ENCODE measurements at places on chromosomes 1 and 21. TPM values are rescaled to one million over a fixed set of nuclear protein-coding genes. Genes with fewer than 3 reads are reported as not detected.

DNA sequence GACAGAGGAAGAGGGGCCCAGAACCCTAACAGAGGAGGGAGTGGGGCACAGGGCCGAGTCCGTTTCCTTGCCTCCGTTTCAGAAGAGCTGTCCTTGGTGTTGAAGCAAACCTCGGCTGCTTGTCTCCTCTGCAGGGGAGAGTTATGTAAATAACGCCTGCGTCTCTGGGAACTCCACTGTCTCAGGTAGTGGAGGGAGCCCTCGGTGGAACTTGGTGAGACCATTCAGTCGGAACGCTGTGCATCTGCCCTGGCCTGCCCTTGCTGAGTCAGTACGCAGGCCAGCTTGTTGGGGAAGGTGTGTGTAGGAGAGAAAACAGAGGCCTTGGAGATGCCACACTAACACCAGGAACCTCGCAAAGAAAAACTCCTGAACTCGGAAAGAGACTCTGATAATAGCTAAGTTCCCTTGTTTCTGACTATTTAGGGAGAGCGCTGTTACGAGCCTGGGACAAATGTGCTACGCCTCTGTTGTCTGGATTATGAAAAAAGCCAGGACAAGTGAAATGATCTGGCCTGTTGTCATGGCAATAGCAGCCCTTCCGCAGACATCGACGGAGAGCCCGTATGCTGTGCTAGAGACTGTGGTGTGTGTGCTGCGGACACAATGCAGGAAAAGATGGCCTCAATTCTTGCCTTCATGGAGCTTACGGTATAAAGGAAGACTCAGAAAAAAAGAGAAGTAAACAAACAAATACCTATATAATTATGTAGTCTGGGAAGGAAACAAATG, 94.6 kb upstream of the AKT3 start:
- H3K27ac ChIP-seq = no peak overlapping the region
- H3K4me1 ChIP-seq = no peaks in the 10 kb centered on the region
- H3K36me3 ChIP-seq = no peaks in the 10 kb centered on the region
- no peak overlapping the region for H3K4me3 ChIP-seq
- no peak for DNase-seq
- no peaks in the 10 kb centered on the region for H3K27me3 ChIP-seq

- H3K4me3 ChIP-seq = no peak overlapping the region
- H3K27ac ChIP-seq = no peak overlapping the region
- no peak for DNase-seq
- H3K27me3 ChIP-seq = no peaks in the 10 kb centered on the region
These were observed 9.9 kb upstream of the CD48 start for GRCh38 chr1:160721473-160721872.

DNA sequence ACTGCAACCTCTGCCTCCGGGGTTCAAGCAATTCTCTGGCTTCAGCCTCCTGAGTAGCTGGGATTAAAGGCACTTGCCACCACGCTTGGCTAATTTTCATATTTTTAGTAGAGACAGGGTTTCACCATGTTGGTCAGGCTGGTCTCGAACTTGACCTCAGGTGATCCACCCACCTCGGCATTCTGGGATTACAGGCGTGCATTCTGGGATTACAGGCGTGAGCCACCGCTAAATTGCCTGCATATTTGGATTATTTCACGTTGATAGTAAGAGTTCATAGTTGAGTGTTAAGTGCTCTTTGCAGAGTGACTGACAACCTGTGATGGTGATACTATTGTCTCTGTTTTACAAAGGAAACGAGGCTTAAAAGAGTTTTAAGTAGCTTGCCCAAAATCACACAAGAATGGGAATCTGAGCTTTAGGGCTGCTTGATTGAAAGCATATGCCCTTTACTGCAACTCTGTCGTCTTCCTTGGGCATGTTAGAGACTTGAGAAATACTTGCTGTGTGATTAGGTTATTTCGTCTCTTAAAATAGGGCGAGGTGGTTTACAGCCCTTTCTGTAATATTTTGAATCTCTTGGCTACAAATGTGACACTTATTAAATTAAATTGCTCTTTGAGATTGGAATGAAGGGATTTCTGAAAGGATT, 12.4 kb downstream of the CDC42 start:
- no peak for DNase-seq
- H3K36me3 ChIP-seq = no peaks in the 10 kb centered on the region
- no peak overlapping the region for H3K27ac ChIP-seq
- H3K27me3 ChIP-seq = no peaks in the 10 kb centered on the region
- H3K4me3 ChIP-seq = no peak overlapping the region

- no peak overlapping the region for H3K27ac ChIP-seq
- no peak overlapping the region for H3K4me3 ChIP-seq
- H3K36me3 ChIP-seq = no peaks in the 10 kb centered on the region
- no peaks in the 10 kb centered on the region for H3K27me3 ChIP-seq
- no peaks in the 10 kb centered on the region for H3K4me1 ChIP-seq
These were observed 15.8 kb upstream of the DIP2A start for GRCh38 chr21:46442938-46443337.

- no peak for DNase-seq
- no peak overlapping the region for H3K27ac ChIP-seq
- H3K36me3 ChIP-seq = no peaks in the 10 kb centered on the region
- H3K4me1 ChIP-seq = no peaks in the 10 kb centered on the region
- peaks cover 3% of the 10 kb centered on the region for H3K27me3 ChIP-seq
These were observed 130.5 kb downstream of the PPIAL4G start for GRCh38 chr1:148352470-148353053.

GRCh38 chr1:21293537-21294265, 3.4 kb upstream of the ECE1 start:
- no peaks in the 10 kb centered on the region for H3K36me3 ChIP-seq
- H3K27ac ChIP-seq = no peak overlapping the region
- DNase-seq = no peak
- no peaks in the 10 kb centered on the region for H3K4me1 ChIP-seq
- no peak overlapping the region for H3K4me3 ChIP-seq

Gene KCNQ4
- total RNA-seq = 1.8 TPM

DNA sequence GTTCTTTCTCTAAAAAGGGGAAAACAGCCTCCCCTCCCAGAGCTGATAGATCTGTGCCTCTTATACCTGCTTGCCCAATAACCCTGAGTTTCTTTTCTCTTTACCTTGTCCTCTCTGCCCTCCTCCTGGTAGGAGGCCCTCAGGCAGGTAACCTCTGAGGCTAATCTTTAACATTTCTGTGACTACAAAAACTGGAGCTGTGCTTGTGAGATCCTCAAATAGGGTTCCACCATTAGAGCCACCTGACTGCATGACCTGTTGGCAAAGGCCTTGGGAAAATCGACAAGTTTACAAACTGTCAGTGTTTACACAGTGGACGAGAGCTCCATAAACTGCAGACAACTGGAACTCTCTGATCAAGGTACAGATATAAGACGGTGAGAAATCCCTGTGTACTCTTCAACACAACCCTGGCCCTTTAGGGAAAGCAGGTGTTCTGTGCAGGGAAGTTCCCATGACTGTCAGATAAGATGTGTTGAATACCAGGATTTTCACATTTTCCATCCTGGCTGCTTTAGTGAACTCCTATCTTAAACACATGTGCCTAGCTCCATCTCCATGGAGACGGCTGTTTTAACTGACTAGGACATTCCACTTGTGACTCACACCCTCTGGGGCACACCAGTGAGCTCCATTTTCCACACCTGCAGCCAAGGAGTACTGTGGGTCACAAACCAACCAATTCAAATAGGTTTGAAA, 38.3 kb downstream of the ECE1 start:
- H3K27me3 ChIP-seq = no peaks in the 10 kb centered on the region
- H3K36me3 ChIP-seq = no peaks in the 10 kb centered on the region
- H3K27ac ChIP-seq = peak overlapping the region; percentile 79
- peaks cover 7% of the 10 kb centered on the region for H3K4me1 ChIP-seq
- DNase-seq = peak; percentile 85
- no peak overlapping the region for H3K4me3 ChIP-seq

Gene CD2
- total RNA-seq = 0.57 TPM

GRCh38 chr1:171140956-171141687, 44.0 kb upstream of the FMO2 start:
- H3K36me3 ChIP-seq = no peaks in the 10 kb centered on the region
- peak overlapping the region; percentile 66 for H3K27ac ChIP-seq
- no peak for DNase-seq

- H3K4me3 ChIP-seq = no peak overlapping the region
- H3K27me3 ChIP-seq = no peaks in the 10 kb centered on the region
- no peak overlapping the region for H3K27ac ChIP-seq
- no peak for DNase-seq
- no peaks in the 10 kb centered on the region for H3K36me3 ChIP-seq
These were observed 1498.5 kb upstream of the PRMT6 start for GRCh38 chr1:105558023-105558422.

GRCh38 chr1:2322065-2322571, 69.2 kb downstream of the MORN1 start:
- no peaks in the 10 kb centered on the region for H3K36me3 ChIP-seq
- DNase-seq = no peak
- H3K27ac ChIP-seq = peak overlapping the region; percentile 74
- H3K4me1 ChIP-seq = peaks cover 23% of the 10 kb centered on the region
- peak overlapping the region; percentile 3 for H3K4me3 ChIP-seq

GRCh38 chr1:74266001-74266400, 30.8 kb downstream of the TNNI3K start:
- H3K4me1 ChIP-seq = no peaks in the 10 kb centered on the region
- DNase-seq = no peak
- no peaks in the 10 kb centered on the region for H3K27me3 ChIP-seq
- H3K36me3 ChIP-seq = no peaks in the 10 kb centered on the region

Gene C8A
- total RNA-seq = not detected

Gene COL18A1
- total RNA-seq = 56.2 TPM

Gene GPR37L1
- 0.09 TPM for total RNA-seq

Gene CD84
- total RNA-seq = 1.2 TPM

- DNase-seq = no peak
- H3K4me1 ChIP-seq = peaks cover 8% of the 10 kb centered on the region
- no peak overlapping the region for H3K4me3 ChIP-seq
- H3K27ac ChIP-seq = no peak overlapping the region
These were observed 24.4 kb downstream of the SZRD1 start for GRCh38 chr1:16391411-16391810.

Gene ITGB2
- total RNA-seq = 23.1 TPM

Gene MIXL1
- total RNA-seq = not detected

DNA sequence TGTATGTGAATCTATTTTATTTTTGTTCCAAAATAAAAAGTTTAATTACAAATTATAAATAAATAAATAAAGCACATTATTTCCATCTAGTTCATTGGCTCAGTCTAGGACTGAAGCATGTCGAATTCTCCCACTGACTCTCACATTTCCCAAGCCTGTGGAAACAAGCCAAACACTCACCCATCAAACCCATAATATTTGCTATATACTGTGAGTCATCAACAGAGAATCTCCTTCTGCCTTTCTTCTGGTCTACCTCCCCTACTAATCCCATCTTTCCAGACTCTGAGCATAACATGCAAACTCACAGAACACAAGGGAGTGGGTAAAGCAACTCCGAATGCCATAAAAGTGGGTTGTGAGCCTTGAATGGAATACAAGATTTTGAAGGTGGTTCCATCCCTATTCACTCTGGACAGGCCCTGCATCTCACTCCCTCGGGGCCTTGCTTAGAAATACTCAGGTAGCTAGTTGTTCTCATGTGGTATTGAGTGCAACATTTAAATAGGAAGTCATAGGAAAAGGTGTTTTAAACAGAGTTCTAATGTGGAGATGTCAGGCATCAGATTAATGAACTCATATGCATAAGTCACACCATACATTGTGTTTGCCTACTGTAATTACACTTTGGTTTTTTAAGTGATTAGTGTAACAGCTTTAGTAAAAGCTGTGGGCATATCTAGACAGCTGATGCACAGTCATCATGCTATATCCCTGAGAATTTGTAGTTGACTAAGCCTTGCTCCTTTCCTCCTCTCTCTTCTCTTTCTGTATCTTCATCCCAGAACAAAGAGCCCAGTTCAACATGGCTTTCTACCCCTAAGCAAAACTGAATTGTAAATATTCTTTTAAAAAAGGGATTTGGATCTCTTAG, 47.0 kb downstream of the F5 start:
- H3K36me3 ChIP-seq = no peaks in the 10 kb centered on the region
- H3K27me3 ChIP-seq = no peaks in the 10 kb centered on the region
- H3K4me1 ChIP-seq = no peaks in the 10 kb centered on the region
- no peak overlapping the region for H3K4me3 ChIP-seq
- H3K27ac ChIP-seq = no peak overlapping the region
- DNase-seq = no peak

DNA sequence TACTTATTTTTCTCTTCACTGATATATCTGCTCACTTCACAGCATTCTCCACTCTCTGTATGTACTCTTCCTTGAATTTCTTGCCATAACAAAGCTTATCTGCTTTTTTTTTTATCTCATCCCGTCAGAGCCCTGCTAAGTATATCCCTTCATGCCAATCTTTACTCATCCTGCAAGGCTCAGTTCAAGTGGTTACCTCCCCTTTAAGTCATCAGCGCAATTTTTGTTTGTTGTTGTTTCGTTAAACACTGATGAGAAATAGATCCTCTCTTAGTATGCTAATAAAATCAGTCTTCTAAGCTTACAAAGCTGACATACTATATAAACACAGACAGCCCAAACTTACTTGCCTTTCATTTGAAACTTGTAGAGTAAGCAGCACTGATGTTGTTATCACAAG, 17.8 kb downstream of the COL24A1 start:
- no peak overlapping the region for H3K27ac ChIP-seq
- no peaks in the 10 kb centered on the region for H3K36me3 ChIP-seq
- no peaks in the 10 kb centered on the region for H3K4me1 ChIP-seq
- DNase-seq = no peak
- no peak overlapping the region for H3K4me3 ChIP-seq

- no peak overlapping the region for H3K4me3 ChIP-seq
- no peak for DNase-seq
- H3K4me1 ChIP-seq = no peaks in the 10 kb centered on the region
- H3K27ac ChIP-seq = no peak overlapping the region
- no peaks in the 10 kb centered on the region for H3K27me3 ChIP-seq
These were observed 5.3 kb upstream of the EVA1B start for GRCh38 chr1:36328713-36329112.

Gene LYPD8
- not detected for total RNA-seq

GRCh38 chr1:89794406-89794805, 26.4 kb upstream of the LRRC8D start:
- no peak for DNase-seq
- H3K4me3 ChIP-seq = no peak overlapping the region
- H3K4me1 ChIP-seq = no peaks in the 10 kb centered on the region
- no peaks in the 10 kb centered on the region for H3K27me3 ChIP-seq

Gene EXTL1
- not detected for total RNA-seq

Gene IL22RA1
- total RNA-seq = 1.0 TPM

Gene LAMC2
- total RNA-seq = 9.3 TPM

Measured in prostate gland (tissue), 2 donors.